ENCODE measurements at places on chromosomes 1 and 21. TPM values are rescaled to one million over a fixed set of nuclear protein-coding genes. Genes with fewer than 3 reads are reported as not detected.

The CR1L gene
- not detected for total RNA-seq

The PDZK1IP1 gene
- total RNA-seq, result 3.5 TPM

The UCHL5 gene
- total RNA-seq, result 37.5 TPM

The GJA8 gene
- total RNA-seq, result not detected

The COL18A1 gene
- 96.4 TPM for total RNA-seq

The IGSF3 gene
- 33.9 TPM for total RNA-seq

The INKA2 gene
- 2.0 TPM for total RNA-seq

The F13B gene
- total RNA-seq, result not detected
